ENCODE measurements at places on chromosomes 7 and 10.

DNA sequence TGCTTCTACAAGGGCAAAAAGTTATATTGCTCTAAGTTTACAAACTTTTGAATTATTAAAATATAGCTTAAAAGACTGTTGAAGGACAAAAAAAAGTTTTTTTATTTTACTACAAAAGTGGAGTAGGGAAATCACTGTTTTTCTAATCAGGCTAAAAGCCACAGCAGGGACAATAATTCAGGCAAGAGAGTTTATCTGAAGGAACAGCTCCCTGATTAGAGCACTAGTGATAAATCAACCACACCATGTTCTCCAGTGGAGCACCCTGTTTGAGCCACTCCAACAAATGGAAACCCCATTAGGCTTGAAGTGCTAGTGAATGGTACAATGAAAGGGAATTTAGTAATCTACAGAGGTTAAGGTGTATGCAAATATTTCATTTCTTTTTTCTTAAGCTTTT lies 357.1 kb downstream of the SEMA3D start:
- no peak for DNase-seq

DNA sequence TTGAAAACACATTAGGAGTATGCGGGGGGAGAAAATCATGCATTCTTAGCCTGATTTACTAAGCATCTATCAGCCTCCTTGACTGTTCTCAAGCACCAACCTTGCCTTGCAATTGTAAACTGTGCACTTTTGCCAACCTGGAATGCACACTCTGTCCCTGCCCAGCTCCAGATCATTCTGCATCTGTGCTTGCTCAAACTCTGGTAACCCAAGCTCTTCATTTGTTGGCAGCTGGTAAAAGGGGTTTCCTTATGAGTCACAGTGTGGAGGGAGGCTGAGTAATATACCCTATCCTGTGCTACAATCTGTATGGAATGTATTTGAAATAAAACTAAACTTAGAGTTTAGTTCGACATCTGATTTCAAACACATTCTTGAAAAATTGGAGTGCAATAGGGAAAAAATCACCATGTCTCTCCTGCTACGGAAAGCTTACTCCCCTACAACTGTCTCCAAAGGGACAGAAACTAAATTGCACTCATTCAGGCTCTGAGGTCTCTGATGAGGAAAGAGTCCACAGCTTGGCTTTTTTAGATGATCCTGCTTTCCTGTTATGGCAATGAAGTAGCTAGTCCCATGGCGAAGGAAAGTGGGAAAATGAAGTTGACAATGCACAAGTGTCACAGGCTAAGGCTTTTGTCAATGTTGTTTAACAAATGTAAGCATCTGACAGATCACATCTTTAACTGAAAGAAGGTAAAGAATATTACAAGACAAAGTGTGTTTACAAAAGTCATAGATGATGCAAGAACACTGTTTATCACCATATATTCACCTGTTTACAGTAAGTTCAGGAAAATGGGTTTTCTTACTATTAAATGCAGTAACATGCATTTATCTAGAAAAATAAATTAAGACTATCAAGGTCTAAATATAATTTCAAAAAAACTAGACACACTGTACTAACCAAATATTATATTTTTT lies 61.9 kb downstream of the TES start:
- no peak for DNase-seq

DNA sequence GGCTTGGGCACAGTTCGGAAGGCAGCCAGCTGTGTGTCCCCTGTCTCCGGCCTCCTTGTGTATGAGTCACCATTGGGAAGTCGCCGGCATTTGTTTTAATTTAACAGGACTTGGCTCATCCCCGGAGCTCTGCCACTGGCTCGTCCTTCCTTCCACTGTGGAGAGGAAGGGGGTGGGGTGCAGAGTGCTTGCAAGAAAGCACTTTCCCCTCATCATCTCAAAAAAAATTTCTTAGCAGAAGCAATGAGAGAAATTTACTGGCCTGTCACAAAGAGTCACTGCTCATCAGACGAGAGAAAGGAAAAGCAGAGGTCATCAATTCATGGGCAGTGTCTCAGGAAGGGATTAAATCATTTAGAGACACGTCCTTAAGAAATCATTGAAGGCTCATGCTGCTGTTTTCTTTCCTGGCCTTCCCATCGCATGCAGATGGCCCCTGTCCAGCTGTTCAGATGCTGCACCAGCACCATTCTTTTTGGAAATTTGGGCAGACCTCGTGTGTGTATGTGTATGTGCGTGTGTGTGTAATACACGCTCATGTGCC lies 93.3 kb downstream of the BMS1 start:
- no peak for DNase-seq

- no peak for DNase-seq
Measured at GRCh38 chr7:120218712-120219111, 54.3 kb upstream of the KCND2 start.

DNA sequence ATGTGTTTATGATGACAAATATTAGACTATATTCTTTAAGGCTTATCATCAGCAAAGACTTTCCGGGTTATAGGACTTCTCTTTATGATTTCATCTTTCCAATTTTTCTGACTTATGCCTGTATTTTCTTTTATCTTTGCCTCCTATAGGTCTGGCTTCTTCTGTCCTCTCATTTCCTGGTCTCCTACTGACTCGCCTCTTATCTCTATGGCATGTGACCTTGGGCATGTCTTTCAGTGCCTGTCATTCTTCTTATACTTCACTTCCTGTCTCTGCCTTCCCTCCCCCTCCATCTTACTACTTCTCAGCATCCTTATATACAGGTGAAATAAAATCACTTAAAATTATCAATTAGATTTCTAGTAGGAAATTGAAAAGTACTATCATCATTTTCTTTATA lies 42.2 kb downstream of the PCDH15 start:
- DNase-seq = no peak

Data from naive B cell (primary cell).